ENCODE measurements at places on chromosomes 3 and 15.

GRCh38 chr15:57152666-57153539 is 223.4 kb upstream of the CGNL1 start:
- DNase-seq: no peak

GRCh38 chr3:48413611-48414010 is 16.3 kb downstream of the PLXNB1 start:
- no peak for DNase-seq

GRCh38 chr3:148739720-148740119 is 42.0 kb downstream of the AGTR1 start:
- DNase-seq: no peak

DNA sequence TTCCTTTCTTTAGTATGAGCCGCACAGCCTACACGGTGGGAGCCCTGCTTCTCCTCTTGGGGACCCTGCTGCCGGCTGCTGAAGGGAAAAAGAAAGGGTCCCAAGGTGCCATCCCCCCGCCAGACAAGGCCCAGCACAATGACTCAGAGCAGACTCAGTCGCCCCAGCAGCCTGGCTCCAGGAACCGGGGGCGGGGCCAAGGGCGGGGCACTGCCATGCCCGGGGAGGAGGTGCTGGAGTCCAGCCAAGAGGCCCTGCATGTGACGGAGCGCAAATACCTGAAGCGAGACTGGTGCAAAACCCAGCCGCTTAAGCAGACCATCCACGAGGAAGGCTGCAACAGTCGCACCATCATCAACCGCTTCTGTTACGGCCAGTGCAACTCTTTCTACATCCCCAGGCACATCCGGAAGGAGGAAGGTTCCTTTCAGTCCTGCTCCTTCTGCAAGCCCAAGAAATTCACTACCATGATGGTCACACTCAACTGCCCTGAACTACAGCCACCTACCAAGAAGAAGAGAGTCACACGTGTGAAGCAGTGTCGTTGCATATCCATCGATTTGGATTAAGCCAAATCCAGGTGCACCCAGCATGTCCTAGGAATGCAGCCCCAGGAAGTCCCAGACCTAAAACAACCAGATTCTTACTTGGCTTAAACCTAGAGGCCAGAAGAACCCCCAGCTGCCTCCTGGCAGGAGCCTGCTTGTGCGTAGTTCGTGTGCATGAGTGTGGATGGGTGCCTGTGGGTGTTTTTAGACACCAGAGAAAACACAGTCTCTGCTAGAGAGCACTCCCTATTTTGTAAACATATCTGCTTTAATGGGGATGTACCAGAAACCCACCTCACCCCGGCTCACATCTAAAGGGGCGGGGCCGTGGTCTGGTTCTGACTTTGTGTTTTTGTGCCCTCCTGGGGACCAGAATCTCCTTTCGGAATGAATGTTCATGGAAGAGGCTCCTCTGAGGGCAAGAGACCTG is 13.2 kb downstream of the GREM1 start:
- no peak for DNase-seq

Measured in activated CD4-positive, alpha-beta T cell treated with anti-CD3 and anti-CD28 coated beads, Interleukin-2, amount 50 U/mL, for 4 hours (primary cell).